NCI-H1092 treated with DMSO at 0.1 percent for 48 hours (cell line): ENCODE measurements at places on chromosomes 11 and 22.

DNA sequence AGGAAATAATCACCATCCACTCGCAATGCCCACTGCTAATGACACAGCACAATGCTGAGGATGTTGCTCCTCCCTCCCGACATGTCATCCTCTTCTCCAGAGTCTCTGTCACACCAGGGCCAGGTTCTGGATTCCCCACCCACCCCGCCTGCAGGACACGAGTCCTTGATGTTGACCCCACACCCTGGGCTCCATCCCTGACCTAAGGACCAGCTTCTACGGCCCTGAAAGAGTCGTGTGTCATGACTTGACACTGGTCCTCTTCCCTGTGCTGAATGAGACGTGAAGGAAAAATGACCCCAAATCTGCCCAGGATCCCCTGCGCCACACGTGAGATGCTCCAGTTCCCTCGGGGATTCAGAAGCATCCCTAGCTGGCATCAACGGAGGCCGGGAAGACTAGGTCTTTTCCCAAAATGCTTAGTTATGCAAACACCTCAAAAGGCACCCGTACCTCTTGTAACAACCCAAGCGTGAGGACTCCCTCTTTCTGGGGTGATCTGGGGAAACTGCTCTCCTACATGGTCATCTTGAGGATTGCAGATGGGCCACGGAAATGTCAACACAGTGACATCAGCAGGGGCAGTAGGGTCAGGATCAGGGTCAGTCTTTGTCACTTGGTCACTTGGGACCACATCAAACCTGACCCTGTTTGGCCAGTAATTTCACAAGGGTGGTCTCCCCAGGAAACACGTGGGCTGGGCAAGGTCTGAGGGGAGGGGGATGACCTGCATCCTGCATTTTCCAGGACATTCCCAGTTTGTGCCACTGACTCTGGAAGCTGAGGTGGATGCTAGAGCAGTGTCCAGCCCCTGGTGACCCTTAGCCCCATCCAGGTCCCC lies 42.0 kb downstream of the IGLL5 start:
- DNase-seq, result no peak

DNA sequence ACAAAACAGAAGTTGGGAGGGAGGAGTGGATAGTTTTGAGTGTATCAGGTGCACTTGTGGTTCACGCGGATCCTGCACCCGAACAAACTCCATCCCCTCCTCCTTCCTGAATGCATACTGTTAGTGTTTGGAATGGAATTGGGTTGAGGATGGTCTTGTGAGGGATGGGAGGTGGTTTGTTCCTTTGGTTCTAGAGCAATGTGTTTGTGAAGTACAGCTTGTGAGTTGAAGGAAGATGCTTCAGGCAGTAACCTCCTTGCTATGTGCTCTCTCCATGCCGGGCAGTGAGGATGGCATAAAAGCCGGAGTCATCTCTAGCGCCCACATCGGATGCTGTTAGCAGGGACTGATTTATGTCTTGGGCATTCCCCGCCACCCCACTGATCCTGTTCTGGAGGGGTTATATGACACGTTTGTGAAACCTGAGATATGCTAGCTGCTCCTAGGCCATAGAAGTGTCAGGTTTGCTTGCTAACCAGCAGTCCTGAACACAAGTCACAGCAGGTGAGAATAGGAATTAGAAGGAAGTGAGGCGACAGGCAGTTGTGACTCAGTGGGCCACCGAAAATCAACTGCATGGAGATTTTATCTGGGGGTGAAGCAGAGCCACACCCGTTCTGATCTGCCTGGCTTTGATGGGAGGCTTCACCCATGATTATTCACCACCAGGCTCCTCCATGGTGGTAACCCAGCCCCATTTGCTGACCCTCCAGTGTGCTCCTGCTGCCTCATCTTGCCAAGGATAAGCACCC lies 2.2 kb downstream of the BCR start:
- DNase-seq, result peak; percentile 30

DNA sequence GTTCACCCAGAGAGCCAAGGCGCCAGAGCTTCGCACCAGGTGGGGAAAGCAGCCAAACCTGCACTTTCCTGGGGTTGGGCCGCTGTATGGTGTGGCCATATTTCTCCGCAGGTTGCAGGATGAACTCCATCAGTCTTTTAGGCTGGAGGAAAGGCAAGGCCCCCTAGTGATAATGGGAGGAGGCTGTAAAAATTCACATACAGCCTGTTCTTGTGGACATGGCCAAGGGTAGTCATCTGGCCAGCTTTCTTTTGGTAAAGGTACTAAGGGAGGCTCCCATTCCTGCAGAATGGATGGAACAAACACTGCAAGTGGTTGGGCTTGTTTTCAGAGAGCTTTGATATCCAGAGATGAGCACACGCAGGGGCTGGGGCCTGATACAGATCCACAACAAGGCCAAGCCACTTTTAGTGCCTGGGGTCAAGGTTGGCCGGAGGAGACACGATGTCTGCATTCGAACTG lies 29.6 kb downstream of the C22orf31 start:
- DNase-seq, result no peak

GRCh38 chr22:40182231-40182835 lies 4.6 kb downstream of the TNRC6B start:
- no peak for DNase-seq

- DNase-seq, result no peak
Measured at GRCh38 chr11:10762185-10762584, 11.1 kb downstream of the CTR9 start.

- no peak for DNase-seq
Measured at GRCh38 chr22:41286639-41287091, 678 bp upstream of the RANGAP1 start.

DNA sequence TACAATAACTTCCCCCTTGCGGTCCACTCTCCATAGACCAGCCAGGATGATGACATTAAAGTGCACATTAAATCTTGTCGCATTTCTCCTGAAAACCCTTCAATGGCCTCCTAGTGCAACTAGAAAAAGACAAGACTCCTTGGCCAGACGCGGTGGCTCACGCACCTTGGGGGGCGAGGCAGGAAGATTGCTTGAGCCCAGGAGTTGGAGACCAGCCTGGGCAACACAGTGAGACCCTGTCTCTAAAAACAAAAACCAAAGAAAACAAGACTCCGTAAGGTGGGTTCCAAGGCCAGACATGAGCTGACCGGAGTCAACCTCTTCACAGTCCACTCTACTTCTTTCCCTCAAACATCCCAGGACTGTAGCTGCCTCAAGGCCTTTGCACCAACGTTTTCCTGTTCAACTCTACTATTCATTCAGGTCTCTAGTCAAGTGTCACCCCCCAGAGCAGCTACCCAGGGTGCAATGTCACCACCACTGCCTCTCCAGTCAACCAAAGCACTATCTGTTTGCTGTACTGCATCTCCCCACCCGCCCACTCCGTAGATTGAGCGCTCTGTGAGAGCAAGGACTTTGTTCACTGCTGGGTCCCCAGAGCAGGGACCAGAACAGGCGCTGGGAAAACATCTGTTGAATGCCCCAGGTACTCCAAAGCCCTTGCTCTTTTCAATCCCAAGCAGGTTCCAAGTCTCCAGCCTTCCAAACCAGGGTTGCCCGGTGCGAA lies 739 bp downstream of the ZMAT5 start:
- DNase-seq, result no peak

- DNase-seq, result no peak
Measured at GRCh38 chr11:32426192-32426591, 9.1 kb downstream of the WT1 start.

DNA sequence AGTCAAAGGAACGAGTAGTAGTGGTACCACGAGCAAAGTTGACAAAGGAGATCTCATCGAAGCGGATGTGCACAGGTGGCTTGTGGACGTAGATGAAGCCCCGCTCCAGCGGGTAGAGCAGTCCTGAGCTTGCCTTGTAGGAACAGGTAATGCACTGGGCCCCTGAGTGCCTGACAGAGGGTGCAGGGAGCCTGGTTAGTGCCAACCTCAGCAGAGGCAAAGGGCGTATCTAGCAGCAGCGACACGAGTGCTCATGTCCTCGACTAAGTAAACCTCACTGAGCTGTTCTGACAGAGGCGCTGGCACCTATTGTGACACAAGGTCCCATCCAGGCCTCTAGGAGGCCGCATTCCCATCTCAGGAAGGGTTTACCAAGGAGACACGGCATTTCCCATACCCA lies 4.0 kb downstream of the SSRP1 start:
- DNase-seq, result no peak

DNA sequence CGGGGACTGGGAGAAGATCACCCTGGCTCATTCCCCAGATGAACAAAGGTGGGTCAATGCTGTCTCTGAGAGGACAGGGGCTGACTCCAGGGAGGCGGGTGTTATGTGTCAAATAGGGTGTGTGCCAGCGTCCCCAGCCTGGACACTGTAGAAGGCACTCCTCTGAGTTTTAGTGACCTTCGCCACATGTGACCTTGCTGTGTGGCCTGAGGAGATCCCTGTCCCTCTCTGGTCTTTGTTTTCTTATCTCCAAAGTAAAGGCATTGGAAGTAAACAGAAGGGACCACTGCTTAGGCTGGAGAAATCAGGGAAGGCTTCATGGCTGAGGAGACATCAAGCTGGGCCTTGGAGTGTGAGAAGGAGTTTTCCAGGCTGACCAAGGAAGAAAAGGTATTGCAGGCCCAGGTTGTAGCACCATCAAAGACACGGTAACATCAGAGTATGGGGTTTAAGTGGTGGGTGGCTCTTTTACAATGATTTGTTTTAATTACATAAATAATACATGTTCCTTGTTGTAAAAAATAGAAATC lies 74.4 kb downstream of the TP53I11 start:
- DNase-seq, result no peak

GRCh38 chr22:28024422-28024888 lies 105.4 kb upstream of the PITPNB start:
- no peak for DNase-seq

- no peak for DNase-seq
Measured at GRCh38 chr11:114242032-114242431, 54.2 kb upstream of the NNMT start.

GRCh38 chr22:49448526-49448925 lies 379.1 kb downstream of the BRD1 start:
- DNase-seq, result no peak

GRCh38 chr11:45974806-45975205 lies 52.4 kb downstream of the LARGE2 start:
- DNase-seq, result no peak

DNA sequence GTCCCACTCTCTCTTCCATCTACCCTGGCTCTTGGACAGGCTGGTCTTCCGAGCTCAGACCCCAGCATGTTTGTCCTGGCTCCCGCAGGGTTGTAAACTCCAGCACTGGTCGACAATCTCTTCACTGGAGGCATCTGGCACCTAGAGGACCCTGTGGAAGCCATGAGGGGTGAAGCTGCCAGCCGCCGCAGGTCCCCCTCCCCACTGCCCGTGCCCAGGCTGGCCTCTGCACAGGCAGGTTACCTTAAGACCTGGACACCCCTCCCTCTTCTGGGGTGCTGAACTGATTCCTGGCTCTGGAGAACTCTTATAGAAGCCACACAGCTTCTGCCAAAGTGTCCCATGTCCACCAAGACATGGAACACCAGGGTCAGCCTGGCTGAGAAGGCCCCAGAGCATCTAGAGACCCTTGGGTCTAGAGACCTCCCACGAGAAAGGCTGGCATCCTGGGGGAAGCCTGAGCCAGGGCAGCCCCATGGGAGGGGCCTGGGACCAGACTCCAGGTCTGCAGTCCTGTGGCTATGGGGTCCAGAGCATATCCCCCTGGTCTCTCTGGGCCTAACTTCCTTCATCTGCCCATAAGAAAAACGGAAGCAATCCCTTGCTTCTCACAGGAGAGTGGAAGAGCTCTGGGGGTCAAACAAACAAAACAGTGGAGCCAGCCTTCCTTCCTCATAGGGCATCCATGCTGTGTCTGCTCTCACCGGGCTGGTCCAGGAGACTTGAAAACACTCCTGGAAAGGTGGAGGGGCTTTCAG lies 30.6 kb downstream of the LMO1 start:
- DNase-seq, result no peak

DNA sequence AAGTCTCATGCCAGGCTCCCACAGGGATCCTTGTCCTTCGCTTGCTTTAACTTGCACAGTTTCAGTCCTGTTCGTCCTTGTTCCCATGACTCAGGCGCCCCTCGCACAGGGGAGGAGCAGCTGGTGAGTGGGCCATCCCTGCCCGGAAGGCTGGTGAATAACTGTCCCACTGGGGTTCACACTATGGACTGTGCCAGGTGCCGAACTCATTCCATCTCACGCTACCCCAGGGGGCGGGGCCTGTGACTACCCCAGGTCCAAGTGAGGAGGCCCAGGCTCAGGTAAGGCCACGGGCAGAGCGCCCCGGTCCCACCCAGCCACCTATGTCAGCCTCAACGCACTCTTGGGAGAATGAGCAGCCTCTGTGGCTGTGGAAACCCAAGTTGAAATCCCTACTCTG lies 7.2 kb upstream of the CARD10 start:
- DNase-seq, result no peak

GRCh38 chr11:102332611-102332994 lies 14.4 kb upstream of the BIRC2 start:
- no peak for DNase-seq

DNA sequence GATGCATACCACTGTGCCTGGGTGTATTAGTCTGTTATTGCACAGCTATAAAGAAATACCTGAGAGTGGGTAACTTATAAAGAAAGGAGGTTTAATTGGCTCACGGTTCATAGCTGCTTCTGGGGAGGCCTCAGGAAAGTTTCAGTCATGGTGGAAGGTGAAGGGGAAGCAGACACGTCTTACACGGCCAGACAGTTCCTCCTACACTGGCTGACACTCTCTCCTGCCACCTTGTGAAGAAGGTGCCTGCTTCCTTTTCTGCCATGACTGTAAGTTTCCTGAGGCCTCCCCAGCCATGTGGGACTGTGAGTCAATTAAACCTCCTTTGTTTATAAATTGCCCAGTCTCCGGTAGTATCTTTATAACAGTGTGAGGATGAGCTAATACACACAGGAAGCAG lies 33.6 kb upstream of the CD81 start:
- no peak for DNase-seq

- no peak for DNase-seq
Measured at GRCh38 chr11:62647609-62648005, 1.2 kb upstream of the GANAB start.

DNA sequence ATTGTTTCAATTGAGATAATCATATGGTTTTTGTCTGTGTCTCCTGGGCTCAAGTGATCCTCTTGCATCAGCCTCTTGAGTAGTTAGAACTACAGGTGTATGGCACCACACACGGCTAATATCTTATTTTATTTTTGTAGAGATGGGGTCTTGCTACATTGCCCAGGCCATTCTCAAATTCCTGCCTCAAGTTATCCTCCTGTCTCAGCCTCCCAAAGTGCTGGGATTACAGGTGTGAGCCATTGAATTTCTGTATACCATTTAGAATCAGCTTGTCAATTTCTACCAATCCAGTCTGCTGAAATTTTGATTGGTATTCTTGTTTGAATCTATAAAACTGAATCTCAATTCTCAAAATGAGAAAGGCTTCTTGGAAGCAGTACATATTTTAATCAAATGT lies 10.4 kb upstream of the KAT5 start:
- no peak for DNase-seq

DNA sequence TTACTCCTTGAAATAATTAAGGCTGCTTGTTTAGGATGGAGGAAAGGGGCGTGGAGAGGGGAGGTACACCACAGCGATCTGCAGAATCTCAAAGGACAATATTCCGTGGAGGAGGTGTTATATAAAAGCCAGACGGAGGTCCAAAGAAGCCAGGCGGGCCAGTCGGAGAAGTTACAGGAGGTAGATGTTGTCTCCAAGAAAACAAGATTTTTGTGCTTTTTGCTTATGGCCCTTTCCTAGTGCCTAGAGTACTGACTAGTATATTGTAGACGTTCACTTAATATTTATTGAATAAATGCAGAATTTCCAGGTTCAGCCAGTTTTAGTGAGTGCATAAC lies 761 bp downstream of the ZDHHC13 start:
- no peak for DNase-seq

- DNase-seq, result no peak
Measured at GRCh38 chr22:19350947-19351346, 59.4 kb upstream of the CLTCL1 start.

GRCh38 chr11:120871194-120871593 lies 152.7 kb upstream of the TBCEL start:
- DNase-seq, result no peak

GRCh38 chr22:32255726-32256125 lies 579 bp upstream of the SLC5A4 start:
- DNase-seq, result no peak
